ENCODE measurements at places on chromosomes 1 and 21.

- no peak for DNase-seq
Observed at GRCh38 chr1:247376659-247377058, 39.3 kb upstream of the NLRP3 start.

- DNase-seq: no peak
Observed at GRCh38 chr1:197808880-197809279, 33.6 kb upstream of the DENND1B start.

GRCh38 chr1:77030401-77031105 lies 163.3 kb downstream of the ST6GALNAC5 start:
- DNase-seq: no peak

DNA sequence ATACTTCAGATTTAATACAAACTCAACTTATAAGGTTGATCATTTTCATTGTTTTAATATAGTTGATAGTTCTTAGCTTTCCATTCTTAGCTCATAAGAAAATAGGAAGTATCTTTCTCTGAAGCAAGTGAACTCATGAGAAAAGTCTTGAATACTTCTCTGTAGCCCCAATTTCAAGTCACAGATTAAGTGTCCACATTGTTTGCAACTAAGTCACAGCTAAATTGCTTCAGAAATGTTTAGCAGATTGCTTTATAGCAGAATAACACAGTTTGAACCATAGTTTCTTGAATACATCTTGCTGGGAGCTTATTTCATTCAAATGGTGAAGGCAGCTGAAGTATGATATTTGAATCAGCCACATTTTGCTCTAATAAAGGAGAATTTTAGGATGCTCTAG lies 10.6 kb upstream of the PKN2 start:
- DNase-seq: no peak

DNA sequence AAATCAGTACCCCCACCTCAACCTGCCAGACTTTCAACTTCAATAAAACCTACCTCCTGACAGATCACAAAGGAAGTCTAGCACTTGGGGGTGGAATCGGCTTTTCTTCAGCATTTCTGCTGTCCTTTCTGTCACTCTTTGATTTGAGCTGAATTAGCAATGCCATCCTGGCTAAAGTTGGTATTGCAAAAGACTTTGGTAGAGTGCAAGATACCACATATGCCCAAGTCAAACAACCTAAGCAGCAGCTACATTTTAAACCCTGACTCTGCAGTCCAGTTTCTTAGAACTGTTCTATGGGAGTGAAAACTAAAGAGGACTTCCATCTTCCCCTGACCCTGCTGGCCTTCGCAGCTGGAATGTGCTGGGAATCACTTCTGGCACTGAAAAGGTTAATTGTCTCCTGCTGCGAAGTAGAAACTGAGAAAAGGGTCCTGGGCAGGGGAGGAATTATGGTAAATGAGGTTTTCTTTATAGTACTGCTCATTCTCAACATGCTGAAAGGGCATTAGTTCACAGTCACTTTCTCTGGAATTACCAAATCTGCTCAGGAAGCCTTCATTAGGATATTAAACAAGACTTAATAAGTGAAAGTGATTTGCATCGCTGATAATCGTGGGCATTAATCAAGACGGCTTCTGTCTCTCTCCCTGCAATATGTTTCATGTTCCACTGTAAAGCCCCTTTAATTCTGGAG lies 126.2 kb upstream of the SMYD2 start:
- no peak for DNase-seq

DNA sequence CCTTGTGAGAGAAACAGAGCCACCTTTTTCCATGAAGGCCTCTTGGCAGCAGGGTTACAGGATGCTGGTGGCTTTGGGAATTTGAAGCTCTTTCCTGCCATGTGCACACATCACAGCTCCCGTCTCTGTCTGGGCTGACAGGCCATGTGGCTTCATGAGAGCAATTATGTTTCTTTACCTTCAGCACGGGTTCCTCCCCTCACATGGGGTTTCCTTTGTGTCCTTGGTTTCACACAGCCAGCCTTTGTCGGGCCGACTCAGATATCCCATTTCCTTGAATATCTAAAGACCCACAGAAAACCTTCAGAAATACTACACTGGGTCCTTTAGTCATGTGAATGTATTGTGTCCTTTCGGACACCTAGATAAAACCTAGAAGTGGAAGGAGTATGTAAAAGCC lies 7.1 kb downstream of the CLIC6 start:
- no peak for DNase-seq

DNA sequence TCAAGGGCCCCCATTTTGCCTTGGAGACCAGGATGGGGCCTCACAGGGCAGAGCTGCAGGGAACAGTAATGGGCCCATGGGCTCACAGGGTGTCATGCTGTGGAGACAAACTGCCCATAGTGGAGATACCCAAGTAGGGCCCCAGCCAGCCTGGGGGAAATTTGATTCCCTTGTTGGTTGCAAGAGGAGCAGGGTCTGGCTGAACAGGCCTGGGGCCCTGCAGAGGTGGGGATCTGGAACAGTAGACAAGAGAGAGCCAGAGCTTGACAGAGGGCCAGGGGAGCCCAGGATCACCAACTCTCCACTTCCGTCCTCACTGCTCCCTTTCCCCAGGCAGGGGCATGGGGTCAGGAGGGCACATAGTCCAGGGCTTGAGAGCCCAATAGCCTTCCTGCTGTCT lies 8.7 kb downstream of the S100B start:
- no peak for DNase-seq

GRCh38 chr1:154337253-154337894 lies 12.0 kb downstream of the ATP8B2 start:
- DNase-seq: no peak

- DNase-seq: no peak
Observed at GRCh38 chr1:236151739-236152424, 9.5 kb downstream of the GPR137B start.

- no peak for DNase-seq
Observed at GRCh38 chr1:16151196-16151994, 4.5 kb downstream of the EPHA2 start.

GRCh38 chr1:221791846-221792245 lies 50.0 kb upstream of the DUSP10 start:
- DNase-seq: no peak

- DNase-seq: no peak
Observed at GRCh38 chr1:37094302-37094701, 60.0 kb upstream of the GRIK3 start.

- DNase-seq: no peak
Observed at GRCh38 chr1:239792157-239792556, 299.5 kb upstream of the FMN2 start.

DNA sequence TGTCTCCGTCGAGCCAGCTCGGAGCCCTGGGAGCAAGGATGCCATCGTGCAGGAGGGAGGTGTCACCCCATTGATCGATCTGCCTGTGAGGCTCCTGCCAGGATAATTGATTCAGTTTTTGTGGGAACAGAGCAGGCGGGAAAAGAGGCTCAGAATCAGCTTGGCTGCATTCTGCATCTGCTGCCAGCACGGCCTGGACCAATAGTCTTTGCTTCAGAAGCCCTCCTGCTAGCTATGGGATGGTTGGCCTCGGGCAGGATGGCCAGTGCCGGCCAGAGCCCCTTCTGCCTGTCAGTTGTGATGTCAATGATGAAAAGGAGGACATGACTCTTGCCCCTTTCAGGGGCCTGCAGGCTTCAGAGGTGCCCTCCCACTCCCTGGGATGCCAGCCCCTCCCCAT lies 39.6 kb downstream of the PTPRF start:
- no peak for DNase-seq

- no peak for DNase-seq
Observed at GRCh38 chr1:175494011-175494554, 249.3 kb downstream of the TNR start.

DNA sequence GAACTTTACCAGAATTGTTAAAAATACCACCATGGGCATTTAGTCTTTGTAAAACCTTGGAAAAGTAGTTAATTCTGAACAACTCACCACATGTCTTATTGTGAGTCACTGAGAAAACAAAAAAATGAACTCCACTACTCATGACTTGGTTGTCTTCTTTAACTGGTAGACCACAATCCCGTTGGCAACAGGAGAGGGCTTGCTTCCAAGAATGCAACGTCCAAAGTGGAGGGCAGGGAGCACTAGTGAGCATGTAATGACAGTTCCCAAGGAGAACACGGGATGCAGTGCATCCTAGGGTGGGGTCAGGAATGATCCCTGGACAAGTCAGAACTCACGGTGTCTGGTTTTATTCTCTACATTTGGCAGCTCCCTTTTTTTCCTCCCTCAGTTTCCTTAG lies 15.2 kb upstream of the HMCN1 start:
- DNase-seq: no peak

GRCh38 chr1:59018446-59018845 lies 234.6 kb upstream of the JUN start:
- DNase-seq: no peak

DNA sequence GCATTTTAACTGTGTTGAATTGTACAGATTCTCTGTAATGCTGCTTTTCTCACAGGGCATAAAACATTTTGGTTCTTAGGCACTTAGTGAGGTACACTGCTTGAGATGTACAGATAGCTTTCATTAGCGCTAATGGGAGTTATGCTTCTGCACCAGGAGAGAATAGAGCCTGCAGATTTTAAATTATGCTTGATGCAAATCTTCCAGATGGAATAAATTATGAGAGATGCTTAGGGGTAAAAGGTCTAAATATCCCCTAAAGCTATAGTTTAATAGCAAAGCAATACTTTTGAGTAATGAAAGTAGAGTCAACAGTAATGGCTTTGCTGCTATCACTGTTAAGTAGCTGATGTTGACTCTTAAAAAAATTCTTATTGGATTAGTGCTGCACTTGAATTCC lies 248.9 kb downstream of the S1PR1 start:
- DNase-seq: no peak

GRCh38 chr21:43936247-43936967 lies 71.4 kb downstream of the AGPAT3 start:
- DNase-seq: no peak

DNA sequence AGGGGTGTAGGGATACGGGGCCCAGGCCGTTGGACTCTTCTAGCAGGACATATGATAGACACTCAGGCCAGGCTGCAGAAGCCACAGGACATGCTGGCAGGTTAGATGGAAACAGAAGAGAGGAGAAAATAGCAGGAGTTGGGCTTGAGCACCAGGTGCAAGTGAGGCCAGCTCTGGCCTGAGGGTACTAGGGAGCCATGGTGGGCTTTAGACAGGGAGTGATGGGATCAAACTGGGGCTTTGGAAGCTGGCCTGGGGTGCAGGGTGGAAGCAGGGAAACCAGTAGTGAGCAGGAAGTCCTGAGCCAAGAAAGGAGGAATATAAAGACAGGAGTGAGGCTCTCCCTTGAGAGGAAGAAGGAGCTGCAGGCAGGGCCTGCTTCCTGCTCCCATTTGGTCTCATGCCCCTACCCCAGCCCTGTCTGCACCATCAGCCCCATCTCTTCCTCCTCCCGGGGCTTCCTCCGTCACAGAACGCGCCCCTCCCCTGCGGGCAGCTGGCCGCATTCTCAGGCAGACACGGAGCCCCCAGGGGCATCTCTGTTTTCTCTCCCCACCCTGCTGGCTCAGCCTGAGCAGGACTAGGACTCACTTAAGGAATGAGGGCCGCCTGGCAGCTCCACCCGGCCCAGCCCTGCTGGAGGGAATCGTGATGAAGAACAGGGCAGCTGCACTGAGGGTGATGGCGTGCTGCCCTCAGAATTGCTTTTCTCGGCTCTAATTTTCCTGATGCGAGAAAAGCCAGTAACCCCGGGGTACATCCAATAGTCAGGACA lies 165.5 kb upstream of the TMEM51 start:
- DNase-seq: peak; percentile 75
